ENCODE measurements at places on chromosomes 5 and 9.
A peak's percentile ranks its signal among the peaks of the same experiment; 100 is the strongest.

DNA sequence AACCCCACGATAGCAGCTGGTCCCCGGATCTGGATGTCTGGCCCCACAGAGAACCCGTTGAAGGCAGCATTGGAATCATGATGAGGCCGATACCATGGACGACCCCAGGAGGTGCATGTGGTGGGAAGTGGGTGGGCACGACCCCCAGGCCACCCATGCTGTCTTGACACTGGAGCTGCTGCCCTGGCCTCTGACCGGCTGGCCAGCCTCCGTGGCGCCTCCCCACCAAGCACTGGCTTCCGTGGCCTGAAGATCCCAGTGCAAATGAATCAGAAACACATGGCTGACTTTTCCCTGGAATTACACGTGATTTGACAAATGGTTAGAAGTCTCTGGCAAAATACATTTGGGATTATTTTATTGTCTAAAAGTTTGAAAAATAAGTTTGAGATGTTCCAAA lies 259.0 kb upstream of the IRX1 start:
- no peak for DNase-seq

- no peak for DNase-seq
Observed at GRCh38 chr5:142003266-142003800, 9.5 kb downstream of the GNPDA1 start.

- DNase-seq: no peak
Observed at GRCh38 chr5:81397176-81397575, 3.2 kb upstream of the ACOT12 start.

GRCh38 chr5:151449839-151450238 lies 2.4 kb downstream of the SLC36A1 start:
- DNase-seq: no peak

DNA sequence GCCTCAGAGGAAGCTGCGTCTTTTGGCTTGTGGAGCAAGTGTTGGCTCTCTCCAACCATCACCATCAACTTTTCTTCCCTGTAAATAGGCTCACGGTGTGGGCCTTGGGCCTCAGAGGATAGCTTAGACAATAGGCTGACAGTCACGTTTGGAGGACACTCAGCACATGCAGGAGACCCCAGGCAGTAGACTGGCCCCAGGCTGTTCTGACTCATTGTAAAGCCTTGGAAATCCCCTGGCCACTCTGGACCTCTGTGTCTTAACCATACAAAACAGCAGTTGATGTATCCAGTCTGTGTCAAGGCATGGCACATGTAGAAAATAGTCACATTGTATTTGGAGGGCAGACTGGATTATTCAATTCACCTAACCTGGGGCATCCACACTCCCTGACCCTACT lies 18.6 kb downstream of the CD74 start:
- DNase-seq: no peak

DNA sequence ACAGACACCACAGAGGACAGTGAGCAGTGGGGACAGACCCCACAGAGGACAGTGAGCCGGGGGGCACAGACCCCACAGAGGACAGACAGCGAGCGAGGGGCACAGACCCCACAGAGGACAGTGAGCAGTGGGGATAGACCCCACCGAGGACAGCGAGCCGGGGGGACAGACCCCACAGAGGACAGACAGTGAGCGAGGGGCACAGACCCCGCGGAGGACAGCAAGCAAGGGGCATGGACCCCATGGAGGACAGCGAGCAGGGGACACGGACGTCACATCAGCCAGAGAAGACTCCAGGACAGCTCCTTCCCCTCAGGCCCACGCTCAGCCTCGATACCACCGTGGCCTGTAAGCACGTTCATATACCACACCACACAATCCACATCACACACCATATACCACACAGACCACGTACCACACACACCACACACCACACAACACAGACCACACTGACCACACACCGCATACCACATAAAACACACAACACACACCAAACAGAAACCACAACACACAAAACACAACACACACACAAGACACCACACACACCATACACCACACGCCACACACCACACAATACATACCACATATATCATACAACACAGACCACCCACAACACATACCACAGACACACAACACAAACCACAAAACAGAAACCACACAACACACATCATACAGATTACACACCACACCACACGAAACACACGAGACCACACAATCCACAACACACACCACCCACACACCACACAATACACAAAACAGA lies 5.2 kb upstream of the ZDHHC11 start:
- peak; percentile 32 for DNase-seq

GRCh38 chr9:130466537-130467217 lies 21.9 kb downstream of the ASS1 start:
- DNase-seq: no peak

DNA sequence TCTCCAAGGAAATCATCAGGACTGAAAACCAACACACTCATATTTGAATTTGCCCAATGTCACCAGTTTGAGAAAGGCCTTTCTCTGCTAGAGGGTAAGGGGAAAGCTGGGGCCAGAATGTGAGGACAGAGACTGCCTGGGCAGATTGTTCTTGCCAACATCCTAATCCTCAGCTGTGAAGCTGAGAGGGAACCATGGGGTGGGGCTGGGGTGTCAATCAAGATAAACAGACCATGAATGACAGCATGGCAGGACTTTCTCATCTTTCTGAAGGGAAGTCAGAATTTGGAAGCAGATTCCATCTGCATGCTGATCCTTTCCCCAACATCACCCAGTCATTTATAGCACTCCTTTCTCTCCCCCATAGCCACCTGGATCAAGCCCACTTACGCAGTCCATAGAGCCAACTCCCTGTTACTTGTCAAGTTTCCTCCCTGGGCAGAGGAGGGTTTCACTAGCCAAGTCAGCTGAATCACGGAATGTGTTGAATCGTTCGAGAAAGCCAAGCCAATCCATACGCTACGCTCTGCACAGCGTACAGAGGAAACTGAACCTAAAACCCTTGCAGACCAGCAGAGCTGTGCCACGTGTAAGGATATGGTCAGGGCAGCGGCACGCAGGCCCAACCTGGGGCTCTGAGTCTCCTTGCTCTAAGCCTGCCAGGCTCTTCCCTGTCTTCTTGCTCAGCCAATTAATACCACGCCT lies 14.9 kb downstream of the GLDC start:
- DNase-seq: peak; percentile 4

GRCh38 chr5:43232943-43233833 lies 41.2 kb downstream of the NIM1K start:
- no peak for DNase-seq

GRCh38 chr5:153099328-153099727 lies 391.1 kb upstream of the GRIA1 start:
- DNase-seq: no peak

DNA sequence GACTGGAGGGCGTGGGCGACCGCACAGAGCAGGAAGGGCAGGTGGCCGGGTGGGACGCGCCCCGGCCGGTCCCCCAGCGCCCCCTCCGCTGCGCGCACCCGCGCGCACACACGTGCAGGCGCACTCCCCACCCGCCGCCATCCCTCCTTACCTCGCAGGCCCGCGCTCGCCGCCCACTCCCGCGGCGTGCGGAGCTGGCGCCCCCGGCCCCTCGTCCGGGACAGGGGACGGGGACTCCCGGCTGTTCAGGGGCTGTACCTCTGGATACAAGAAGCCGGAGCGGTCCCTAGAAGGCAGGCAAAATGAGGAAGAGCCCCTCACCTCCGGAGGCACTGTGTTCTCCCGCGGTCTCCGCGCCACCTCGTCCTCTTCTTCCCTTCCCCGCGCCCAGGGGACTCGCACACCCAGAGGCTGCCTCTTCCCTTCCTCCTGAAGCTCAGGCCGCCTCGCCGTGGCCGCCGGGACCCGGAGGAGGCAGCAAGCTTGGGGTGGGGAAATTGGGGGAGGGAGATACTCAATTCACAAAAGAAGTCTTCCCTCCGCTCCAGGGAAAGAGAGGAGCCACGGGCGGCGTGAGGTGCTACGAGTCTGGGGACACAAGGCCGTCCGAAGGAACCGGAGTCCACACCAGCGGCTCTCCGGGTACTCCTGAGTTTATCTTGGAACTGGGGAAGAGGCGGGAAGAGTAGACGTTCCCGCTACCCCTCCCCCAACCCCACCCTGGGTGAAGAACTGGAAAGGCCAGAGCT lies 1.4 kb upstream of the GABRB2 start:
- no peak for DNase-seq

DNA sequence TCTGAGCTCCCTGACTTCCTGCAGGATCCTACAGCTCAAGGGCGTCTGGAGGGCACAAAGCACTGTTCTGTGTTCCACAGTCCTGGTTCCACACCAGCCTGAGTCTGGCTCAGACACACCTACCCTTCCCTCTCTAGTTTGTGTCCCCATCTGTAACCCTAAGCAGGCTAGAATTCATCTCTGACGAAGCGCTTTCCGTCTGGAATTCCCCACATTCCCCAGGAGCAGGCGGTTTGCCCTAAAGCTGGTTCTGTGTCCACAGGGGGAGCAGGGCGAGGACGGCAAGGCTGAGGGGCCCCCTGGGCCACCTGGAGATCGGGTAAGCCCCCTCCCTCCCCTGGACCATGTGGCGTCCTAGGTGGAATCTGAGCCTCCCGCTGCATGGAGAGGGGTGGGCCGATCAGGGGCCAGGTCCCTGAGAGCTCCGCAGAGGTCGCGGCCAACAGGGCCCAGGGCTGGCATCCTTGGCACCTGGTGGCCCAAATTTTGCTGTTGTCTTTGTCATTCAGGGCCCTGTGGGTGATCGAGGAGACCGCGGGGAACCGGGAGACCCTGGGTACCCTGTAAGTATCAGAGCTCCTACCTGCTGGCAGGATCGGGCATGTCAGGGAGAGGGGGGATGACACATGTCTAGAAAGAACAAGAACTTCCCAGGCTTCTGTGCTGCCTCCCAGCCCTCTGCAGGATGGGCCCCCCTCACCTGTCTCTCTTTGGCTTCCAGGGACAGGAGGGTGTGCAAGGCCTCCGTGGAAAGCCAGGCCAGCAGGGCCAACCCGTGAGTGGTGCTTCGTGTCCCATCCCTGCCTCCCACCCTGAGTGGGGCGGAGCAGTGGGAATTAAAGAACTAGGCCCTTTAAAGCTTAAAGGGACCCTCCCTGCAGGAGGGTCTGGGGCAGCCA lies 34.5 kb upstream of the ORM1 start:
- no peak for DNase-seq

Data from CD4-positive, alpha-beta T cell treated with Interleukin-21 for 1 hour (primary cell).